SJSA1 (cell line): ENCODE measurements at places on chromosomes 7 and 10. TPM values are rescaled to one million over a fixed set of nuclear protein-coding genes. Genes with fewer than 3 reads are reported as not detected.

FOXP2 gene
- total RNA-seq = not detected in 2 replicates

SPDYE6 gene
- total RNA-seq = not detected in 2 replicates

NPSR1 gene
- not detected in 2 replicates for total RNA-seq

HMX3 gene
- total RNA-seq = 10.8 and 10.9 TPM in 2 replicates

DDC gene
- not detected in 2 replicates for total RNA-seq

HHEX gene
- total RNA-seq = 17.3 and 17.7 TPM in 2 replicates

IL15RA gene
- total RNA-seq = 1.1 and 1.8 TPM in 2 replicates

SLC16A12 gene
- 0.34 TPM in 1 of 2 replicates, not detected in the other for total RNA-seq

DNAJC9 gene
- 85.5 and 106 TPM in 2 replicates for total RNA-seq

FRMD4A gene
- 4.6 and 6.2 TPM in 2 replicates for total RNA-seq

ENTPD1 gene
- total RNA-seq = not detected in 2 replicates

MYL10 gene
- not detected in 2 replicates for total RNA-seq

SPDYE16 gene
- total RNA-seq = not detected in 2 replicates

EPHA1 gene
- total RNA-seq = not detected in 2 replicates

FAM53B gene
- total RNA-seq = 10.2 and 14.1 TPM in 2 replicates

ITIH2 gene
- total RNA-seq = not detected in 2 replicates

XPNPEP1 gene
- total RNA-seq = 81.3 and 105 TPM in 2 replicates

TBC1D12 gene
- 12.1 and 22.3 TPM in 2 replicates for total RNA-seq

ZNF273 gene
- 2.9 and 4.5 TPM in 2 replicates for total RNA-seq

OPN1SW gene
- not detected in 2 replicates for total RNA-seq

CLDN12 gene
- total RNA-seq = 13.8 and 36.5 TPM in 2 replicates

PLA2G12B gene
- total RNA-seq = not detected in 2 replicates

GDF10 gene
- not detected in 2 replicates for total RNA-seq

NKX2-3 gene
- total RNA-seq = 1.4 TPM in 1 of 2 replicates, not detected in the other

TMEM168 gene
- total RNA-seq = 16.6 and 21.5 TPM in 2 replicates

FGFR2 gene
- 1.1 and 2.5 TPM in 2 replicates for total RNA-seq

INHBA gene
- total RNA-seq = 14.3 and 20.2 TPM in 2 replicates

IKZF5 gene
- 1.0 and 4.4 TPM in 2 replicates for total RNA-seq

TCAF1 gene
- 41.4 and 56.5 TPM in 2 replicates for total RNA-seq

TACR2 gene
- not detected in 2 replicates for total RNA-seq
